ENCODE measurements at places on chromosomes 2 and 18. TPM values are rescaled to one million over a fixed set of nuclear protein-coding genes. Genes with fewer than 3 reads are reported as not detected.

CD302 gene
- total RNA-seq: 1.7 TPM

DAPL1 gene
- not detected for total RNA-seq

RAB6C gene
- not detected for total RNA-seq

ANKRD53 gene
- 0.75 TPM for total RNA-seq

SERPINB4 gene
- not detected for total RNA-seq

G6PC2 gene
- not detected for total RNA-seq

HK2 gene
- 17.6 TPM for total RNA-seq

All from epithelial cell of proximal tubule (primary cell).